Amygdala (tissue), 56 donors: ENCODE measurements at places on chromosomes 6 and 20.

GRCh38 chr6:56448046-56448445, 194.6 kb downstream of the DST start:
- no peak for DNase-seq

- DNase-seq = no peak
These were observed 236.0 kb upstream of the SGK1 start for GRCh38 chr6:134553936-134554335.

DNA sequence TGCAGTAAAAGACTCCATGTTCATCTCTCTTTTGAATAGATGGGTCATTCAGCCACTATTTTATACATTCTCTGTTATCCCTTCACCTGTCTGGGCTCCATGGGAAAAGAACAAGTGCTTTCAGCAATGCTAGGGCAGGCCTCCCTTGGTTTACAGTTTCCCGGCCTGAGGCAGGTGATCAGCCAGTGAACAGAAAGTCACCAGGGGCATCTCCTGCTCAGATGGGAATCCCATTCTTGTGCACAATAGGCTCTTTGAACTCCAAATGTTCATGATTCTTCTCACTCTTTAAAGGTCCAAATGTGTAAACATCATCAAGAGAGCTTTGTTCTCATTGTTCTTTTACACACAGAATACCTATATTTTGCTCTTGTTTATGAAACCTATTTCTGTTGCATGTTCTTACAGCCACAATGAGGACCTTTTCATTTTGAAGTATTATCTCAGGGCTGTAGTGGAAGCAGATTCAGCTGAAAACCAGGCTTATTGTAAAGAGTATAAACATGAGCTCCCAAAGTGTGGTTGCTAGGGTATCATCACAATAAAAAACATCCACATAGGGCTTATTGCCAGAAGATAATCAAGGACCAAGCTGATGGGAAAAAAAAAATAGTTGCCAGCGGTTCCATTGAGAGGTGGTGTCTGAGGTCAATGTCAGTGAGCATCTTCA, 267.1 kb upstream of the SGK1 start:
- DNase-seq = no peak

GRCh38 chr6:8352335-8352965, 82.9 kb downstream of the SLC35B3 start:
- DNase-seq = no peak

DNA sequence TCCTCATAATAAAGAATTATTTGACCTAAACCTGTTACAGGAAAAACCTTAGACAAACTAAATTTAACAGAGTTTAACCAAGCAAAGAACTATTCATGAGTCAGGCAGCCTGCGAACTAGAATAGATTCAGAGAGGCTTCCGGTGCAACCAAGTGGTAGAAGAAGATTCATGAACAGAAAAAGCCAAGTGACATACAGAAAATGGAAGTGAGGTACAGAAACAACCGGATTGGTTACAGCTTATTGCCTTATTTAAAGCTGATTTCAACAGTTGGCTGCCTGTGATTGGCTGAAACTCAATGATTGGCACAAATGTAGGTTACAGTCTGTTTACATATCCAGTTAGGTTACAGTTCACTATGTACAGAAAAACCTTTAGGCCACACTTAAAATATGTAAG, 10.1 kb downstream of the PPP1R3G start:
- DNase-seq = no peak

- DNase-seq = no peak
These were observed 156.8 kb upstream of the GRIK2 start for GRCh38 chr6:101236709-101237108.

DNA sequence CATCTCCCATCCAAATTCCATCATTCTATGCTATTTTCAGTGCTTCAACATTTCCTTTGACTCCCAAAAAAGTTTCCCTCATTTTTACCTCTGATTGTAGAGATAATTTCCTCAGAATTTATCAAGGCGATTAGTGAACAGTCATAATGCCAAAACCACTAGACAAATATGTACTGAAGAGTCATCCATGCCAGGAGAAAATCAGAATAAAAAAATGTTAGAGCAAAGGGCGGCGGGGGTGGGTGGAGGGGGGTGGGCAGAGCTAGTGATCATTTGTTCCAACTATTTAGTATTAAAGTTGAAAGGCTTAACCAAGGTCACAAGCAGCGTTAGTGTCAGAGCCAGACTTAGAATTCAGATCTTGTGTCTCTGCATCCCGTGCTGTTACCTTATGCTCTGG, 5.3 kb upstream of the ADGRF5 start:
- DNase-seq = no peak

DNA sequence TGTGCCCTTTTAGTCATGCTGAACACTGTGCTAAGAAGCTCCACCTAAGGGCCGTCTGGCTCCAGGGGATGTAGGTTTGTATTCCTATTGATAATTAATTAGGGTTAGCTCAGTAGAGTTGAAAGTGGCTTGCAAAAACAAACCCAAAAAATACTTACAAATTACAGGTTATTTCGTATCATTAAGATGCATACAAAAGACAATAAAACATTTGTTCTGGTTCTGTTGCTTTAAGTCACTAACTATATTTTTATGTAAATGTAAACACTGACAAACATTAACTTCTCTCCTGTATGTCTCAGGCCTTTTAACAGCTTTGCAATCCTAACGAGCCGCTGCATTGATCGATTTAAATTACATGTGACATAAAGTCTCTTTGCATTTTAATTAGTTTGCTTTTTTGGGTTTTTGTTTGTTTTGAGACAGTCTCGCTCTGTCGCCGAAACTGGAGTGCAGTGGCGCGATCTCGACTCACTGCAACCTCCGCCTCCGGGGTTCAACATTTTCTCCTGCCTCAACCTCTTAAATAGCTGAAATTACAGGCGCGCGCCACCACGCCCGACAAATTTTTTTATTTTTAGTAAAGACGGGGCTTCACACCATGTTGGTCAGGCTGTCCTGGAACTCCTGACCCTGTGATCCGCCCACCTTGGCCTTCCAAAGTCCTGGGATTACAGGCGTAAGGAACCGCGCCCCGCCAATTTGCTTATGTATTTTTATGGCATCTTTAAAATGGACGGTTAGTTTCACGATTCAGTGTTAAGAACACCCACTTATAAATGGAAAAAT, 110.9 kb downstream of the HFE start:
- DNase-seq = no peak

DNA sequence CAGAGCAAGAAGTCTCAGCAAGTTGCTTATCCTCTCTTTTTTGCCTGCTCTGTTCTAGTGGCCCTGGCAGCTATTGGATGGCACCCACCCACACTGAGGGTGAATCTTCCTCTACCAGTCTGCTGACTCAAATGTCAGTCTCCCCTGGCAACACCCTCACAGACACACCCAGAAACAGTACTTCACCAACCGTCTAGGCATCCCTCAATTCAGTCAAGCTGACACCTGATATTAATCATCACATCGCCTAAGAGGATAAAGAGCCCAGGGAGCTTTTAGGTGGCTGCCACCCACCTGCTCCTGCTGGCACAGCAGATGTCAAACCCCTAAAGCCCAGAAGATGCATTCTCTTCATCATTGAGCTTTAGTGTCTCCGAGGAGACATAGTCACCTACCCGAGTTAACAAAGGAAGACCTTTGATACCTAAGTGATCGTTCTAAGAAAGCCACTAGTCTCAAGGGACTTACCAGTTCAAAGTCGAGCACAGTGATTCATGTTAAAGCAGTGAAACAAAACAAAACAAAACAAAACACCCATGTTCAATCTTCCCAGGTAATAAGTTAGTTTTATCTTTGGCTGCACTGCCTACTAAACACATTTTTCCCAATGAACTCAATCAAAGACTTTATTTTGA, 97.7 kb upstream of the KCNQ5 start:
- no peak for DNase-seq

DNA sequence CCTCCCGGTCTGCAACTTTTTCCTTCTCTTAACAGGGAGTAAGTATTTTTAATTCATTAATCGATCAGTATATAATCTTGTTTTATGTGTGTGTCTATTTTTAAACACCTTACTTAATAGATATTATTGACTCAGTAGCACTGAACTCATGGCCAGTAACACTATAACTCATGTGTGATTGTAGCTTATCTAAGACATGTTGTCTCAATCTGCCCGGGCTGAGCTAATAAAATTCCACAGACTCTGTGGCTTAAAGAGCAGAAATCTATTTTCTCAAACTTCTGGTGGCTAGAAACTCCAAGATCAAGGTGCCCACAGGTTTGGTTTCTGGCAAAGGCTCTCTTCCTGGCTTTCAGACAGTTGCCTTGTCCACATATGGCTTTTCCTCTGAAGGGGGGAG, 68.8 kb upstream of the TNFAIP3 start:
- no peak for DNase-seq

DNA sequence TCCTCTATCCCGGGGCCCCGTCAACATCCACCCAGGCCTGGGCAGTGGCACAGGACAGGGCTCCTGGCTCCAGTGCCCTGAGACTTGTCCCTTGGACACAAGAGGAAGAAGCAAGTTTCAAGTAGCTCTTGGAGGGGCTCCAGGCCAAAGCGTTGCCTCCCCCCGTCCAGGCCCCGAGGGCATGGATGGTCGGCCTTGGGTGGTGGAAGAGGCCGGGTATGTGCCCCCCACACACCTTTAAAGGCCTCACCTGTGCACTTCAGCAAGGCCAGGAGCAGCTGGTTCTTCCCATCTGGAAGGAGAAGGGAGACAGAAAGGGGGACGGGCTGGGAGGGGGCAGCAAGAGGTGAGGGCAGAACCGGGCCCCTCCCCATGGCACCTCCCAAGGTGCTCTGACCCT, 190.3 kb downstream of the PREX1 start:
- DNase-seq = no peak

- no peak for DNase-seq
These were observed 232.5 kb downstream of the BTBD9 start for GRCh38 chr6:38407192-38407591.

GRCh38 chr6:32885698-32886286, 31.8 kb downstream of the PSMB9 start:
- no peak for DNase-seq

GRCh38 chr20:18727032-18727508, 86.5 kb upstream of the SCP2D1 start:
- no peak for DNase-seq

DNA sequence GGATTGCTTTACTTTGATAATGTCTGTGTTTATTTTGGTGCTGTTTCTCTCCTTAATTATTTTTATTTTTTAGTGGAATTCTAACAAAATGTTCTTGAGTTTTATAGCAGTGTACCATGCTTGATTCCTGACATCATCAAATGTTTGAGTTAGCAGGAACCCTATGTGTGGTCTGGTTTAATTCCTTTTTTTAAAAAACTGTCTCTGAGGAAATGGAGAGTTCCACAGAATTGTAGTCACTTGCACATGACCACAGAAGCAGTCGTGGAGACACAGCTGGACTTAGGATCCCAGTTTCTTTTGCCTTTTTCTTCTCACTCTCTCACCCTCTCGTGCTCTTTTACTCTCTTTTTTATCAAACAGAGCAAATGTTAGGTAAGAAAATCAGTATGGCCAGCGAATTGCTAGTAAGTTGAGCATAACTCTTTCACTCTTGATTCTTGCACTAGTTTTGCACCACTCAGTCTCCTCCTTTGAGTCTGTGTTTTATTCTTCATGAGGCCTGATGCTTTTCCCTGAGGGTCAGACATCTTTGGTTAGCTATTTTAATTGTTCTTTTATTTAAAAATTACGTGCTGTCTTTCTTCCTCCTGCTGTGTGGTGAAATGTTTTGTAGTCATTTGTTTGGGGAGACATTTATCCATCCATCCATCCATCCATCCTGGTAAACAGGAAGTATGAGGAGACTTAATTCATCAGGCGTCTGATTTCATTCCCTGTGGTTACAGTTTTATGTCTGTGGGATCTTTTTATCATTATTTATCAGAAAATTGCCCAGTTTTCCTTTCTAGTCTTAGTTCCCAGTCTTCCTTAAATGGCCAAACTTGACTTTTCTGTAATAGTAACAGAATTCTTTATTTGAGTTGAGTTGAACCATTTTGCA, 83.0 kb downstream of the SCAF8 start:
- no peak for DNase-seq

DNA sequence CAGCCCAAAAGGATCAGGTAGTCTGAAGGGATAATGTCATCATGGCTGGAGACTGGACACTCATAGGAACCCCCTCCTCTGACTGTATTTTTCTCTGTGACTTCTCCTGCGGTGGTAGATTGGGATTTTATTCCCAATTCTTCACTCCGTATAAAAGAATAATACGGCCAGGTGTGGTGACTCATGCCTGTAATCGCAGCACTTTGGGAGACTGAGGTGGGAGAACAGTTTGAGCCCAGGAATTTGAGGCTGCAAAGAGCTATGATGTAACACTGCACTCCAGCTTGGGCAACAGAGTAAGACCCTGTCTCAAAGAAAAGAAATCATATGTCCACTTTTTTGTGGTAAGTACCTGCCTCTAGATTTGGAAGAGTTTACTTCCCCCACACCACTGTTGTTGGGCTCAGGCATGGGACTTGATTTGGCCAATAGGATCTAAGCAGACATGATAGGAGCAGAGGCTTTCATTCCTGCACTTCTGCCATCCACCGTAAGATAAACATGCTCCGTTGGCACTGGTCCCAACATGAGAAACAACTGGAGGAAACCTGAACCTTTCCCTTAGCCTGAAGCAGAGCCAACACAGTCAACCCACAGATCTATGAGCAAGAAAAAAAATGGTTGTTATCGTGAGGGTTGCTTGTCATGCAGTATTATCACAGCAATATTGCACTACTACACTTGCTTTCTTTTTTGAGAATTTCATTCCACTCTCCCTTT, 82.0 kb downstream of the JPH2 start:
- DNase-seq = no peak

DNA sequence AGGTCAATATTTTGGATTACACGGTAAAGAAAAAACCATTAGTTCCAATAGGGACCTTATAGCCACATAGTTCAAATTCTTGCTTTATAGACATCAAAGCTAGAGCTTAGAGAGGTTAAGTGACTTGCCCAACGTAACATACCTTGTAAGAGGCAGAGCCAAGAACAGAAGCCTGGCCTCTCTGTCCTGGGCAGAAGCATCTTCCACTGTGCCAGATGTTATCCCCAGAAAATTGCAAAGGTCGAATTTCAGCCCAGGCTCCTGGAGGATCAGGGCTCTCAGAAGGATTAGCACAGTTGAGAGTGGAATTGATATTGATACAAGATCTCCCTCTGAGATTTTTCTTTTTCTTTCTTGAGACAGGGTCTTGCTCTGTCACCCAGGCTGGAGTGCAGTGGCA, 6.1 kb downstream of the SMIM28 start:
- DNase-seq = no peak

DNA sequence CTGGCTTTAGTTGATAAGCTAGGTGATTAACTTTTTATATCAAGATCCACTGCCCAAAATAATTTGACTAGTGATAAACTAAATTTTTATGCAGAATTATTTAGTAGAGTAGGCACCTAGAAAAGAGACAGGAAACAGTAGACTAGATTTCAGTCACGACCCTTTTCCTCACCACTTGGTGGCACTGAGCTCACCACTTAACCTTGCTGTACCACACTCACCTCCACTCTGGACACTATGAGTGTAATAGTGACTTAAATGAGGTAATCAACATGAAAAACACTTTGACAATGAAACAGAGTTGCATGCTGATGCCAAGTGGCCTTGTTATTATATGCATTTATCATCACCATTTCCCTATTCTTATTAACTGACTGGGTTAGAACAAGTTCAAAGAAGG, 730.4 kb downstream of the KIF16B start:
- DNase-seq = no peak
